ENCODE measurements at places on chromosomes 11 and 22.

- no peaks in the 10 kb centered on the region for H3K4me1 ChIP-seq
- H3K27me3 ChIP-seq: peaks cover 11% of the 10 kb centered on the region
- DNase-seq: no peak
- no peak overlapping the region for H3K27ac ChIP-seq
- H3K36me3 ChIP-seq: no peaks in the 10 kb centered on the region
Measured at GRCh38 chr11:130787092-130787616, 129.1 kb downstream of the SNX19 start.

DNA sequence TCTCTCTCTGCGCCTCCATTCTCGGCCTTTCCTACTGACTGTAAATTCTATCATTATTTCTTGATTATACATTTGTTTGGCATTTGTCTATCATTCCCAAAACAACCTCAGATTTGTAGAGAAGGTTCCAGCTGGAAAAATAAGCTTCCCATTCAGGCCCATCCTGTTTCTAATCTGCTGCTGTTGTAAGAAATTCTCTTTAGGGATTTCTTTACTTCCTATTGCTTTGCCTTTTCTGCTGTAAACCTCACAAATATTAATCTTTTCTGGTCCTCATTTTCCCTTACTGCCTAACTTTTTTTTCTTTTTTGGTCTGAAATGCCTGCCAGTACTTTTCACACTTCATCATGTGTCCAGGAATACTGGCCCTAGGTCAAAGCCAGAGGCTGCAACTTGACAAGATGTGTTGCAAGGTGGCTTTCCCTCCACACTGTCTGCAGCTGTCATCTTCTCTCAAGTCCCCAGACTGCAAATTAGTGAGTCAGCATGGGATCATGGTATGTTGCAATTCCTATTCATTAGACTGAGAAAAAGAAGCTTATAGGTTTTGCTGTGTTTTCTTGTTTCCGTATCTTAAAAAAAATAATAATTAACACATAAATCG is 858.7 kb upstream of the CHORDC1 start:
- DNase-seq: no peak
- no peak overlapping the region for H3K4me3 ChIP-seq
- H3K36me3 ChIP-seq: no peaks in the 10 kb centered on the region
- H3K27me3 ChIP-seq: no peaks in the 10 kb centered on the region
- H3K4me1 ChIP-seq: no peaks in the 10 kb centered on the region
- no peak overlapping the region for H3K27ac ChIP-seq

GRCh38 chr22:39183991-39184585 is 31.6 kb upstream of the CBX7 start:
- no peak overlapping the region for H3K27ac ChIP-seq
- no peak overlapping the region for H3K4me3 ChIP-seq

GRCh38 chr11:1782031-1782590 is 18.4 kb upstream of the CTSD start:
- no peaks in the 10 kb centered on the region for H3K27me3 ChIP-seq
- no peak for DNase-seq
- H3K4me3 ChIP-seq: no peak overlapping the region
- H3K4me1 ChIP-seq: no peaks in the 10 kb centered on the region

GRCh38 chr11:69914286-69915150 is 95.3 kb upstream of the FGF3 start:
- DNase-seq: no peak
- H3K36me3 ChIP-seq: no peaks in the 10 kb centered on the region
- H3K27ac ChIP-seq: no peak overlapping the region
- H3K27me3 ChIP-seq: peaks cover 30% of the 10 kb centered on the region
- H3K4me1 ChIP-seq: peaks cover 2% of the 10 kb centered on the region

DNA sequence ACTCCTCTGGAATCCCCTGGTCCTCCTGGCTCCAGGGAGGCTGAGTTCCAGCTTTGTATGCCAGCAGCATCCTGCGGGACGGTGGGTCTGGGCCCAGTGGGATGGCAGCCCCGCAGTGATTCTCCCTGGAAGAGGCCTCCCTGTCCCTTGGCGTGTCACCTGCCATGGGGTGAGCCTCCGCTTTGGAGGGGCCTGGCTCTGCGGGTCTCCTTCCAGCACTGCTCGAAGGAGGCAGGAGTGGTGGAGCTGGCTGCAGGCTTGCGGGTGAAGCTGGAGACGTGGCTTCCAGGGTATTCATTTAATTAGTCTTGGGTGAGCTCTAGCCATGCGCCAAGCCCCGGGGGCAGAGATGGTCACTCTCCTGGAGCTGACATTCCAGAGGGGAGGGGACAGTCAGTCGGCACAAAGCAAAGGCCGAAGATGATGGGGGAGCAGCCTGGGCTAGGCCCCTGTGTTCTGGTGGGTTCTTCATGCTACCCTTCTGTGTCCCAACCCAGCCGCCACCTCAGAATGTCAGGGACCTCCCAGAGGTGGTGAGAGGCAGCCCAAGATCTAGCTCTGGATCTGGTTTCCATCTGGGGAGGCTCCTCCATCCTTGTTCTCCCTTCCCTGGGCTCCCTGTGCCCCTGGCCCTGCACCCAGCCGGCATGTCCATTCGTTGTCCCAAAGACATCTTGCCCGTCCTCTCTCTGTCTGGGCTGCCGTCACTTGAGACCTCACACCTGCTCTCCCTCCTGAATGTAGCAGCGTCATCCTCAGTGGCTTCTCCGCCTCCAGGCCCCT is 1332.5 kb downstream of the BRD1 start:
- H3K27me3 ChIP-seq: peaks cover 36% of the 10 kb centered on the region
- H3K36me3 ChIP-seq: no peaks in the 10 kb centered on the region
- no peaks in the 10 kb centered on the region for H3K4me1 ChIP-seq
- H3K27ac ChIP-seq: no peak overlapping the region
- no peak for DNase-seq

GRCh38 chr11:119084663-119085436 is at the start of gene HMBS:
Gene HMBS (plus strand): TSS chr11:119084881. CDS start chr11:119085034, 153 bp downstream.
- no peaks in the 10 kb centered on the region for H3K27me3 ChIP-seq
- peaks cover 22% of the 10 kb centered on the region for H3K4me1 ChIP-seq
- peaks cover 7% of the 10 kb centered on the region for H3K36me3 ChIP-seq
- peak within 1 kb of the TSS; percentile 97 for H3K4me3 ChIP-seq
- peak within 1 kb of the TSS; percentile 92 for H3K27ac ChIP-seq
- DNase-seq: peak; percentile 96
